NCI-H1092 treated with DMSO at 0.1 percent for 48 hours (cell line): ENCODE measurements at places on chromosomes 2 and 18.
A peak's percentile ranks its signal among the peaks of the same experiment; 100 is the strongest.

DNA sequence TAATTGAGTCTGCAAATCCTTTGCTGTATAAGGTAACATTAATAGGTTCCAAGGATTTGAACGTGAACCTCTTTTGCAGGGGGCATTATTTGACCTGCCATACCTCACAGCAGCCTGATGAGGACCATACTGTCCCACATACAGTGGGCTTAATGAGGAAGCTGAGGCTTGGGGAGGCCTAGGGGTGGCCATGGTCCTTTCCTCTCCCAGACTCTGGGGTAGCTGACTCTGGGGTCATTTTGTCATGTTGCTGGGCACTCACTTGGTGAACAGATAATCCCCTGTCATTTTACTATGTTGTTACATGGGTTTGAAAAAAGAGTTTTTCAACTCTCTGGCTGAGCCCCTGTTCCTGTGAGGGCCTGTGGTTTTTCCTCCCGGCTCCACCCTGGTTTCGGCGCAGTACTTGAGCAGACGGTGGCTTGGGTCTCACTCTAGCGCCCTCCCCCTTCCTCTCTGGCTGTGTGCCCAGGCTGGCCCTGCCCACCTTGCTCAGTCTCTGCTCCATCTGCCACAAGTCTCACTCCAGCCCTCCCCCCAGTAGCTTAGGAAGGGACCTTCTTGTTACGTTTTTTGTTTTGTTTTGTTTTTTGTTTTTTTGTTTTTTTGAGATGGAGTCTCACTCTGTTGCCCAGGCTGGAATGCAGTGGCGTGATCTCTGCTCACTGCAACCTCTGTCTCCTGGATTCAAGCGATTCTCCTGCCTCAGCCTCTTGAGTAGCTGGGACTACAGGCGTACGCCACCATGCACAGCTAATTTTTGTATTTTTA is 21.0 kb downstream of the INPP4A start:
- peak; percentile 82 for DNase-seq

GRCh38 chr2:174730698-174731018 is 33.6 kb downstream of the CHRNA1 start:
- DNase-seq: no peak

DNA sequence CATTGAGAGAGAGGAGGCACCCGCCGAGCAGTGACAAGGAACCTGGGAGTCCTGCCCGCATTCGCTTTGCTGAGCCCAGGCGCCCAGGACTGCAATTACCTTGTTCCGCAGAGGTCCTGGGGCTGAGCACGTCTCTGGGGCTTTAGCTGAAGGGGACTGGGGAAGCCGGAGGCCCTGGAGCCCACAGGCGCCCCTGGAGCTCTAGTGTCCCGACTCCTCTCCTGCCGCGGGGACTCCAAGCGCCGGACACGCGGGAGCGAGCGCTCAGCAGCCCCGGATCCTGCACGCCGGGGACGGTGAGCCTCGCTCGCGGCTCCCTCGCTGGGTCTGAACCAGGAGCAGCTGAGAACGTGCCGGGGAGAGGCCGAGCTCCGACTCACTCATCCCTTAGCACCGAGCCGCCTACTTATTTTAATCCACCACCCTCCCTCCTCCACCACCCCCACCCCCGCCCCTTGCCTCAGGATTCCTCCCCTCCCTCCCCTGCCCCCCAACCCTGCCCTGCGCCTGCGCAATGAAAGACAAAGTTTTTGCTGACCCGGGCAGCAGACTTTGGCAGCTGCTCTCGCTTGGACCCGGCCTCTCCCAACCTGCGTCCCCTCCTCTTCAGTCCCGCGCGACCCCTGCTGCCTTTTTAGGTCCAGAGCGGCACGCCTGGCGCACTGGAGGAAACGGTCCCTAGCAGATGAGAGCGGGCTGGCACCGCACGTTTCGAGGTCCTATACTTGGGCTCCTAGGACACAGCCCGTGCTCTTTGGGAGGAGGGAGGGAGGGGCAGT is at the start of gene OSR1:
OSR1 (minus strand) TSS at position 382 of the 779 bp plus-strand sequence. CDS start 4,818 bp downstream, outside the sequence.
- DNase-seq: peak; percentile 19

- DNase-seq: no peak
Measured at GRCh38 chr2:186569897-186570296, 20.0 kb upstream of the ITGAV start.

DNA sequence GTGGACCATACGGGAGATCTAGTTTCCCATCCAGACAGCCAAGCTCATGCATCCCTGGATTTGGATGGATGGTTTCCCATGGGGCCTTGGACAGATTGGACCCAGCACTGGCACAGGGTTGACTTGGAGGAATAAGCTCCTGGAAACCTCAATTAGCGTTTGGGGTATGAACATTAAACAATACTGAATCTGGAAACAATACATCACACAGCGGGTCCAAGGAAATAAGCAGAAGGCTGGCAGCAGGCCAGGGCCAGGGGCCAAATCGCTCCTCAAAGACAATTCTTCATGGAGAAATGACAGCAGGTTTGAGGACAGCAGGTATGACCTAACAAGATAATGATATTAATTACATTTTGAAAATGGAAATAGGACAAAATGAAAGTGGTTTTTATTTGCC is 540.6 kb downstream of the RIT2 start:
- peak; percentile 91 for DNase-seq

DNA sequence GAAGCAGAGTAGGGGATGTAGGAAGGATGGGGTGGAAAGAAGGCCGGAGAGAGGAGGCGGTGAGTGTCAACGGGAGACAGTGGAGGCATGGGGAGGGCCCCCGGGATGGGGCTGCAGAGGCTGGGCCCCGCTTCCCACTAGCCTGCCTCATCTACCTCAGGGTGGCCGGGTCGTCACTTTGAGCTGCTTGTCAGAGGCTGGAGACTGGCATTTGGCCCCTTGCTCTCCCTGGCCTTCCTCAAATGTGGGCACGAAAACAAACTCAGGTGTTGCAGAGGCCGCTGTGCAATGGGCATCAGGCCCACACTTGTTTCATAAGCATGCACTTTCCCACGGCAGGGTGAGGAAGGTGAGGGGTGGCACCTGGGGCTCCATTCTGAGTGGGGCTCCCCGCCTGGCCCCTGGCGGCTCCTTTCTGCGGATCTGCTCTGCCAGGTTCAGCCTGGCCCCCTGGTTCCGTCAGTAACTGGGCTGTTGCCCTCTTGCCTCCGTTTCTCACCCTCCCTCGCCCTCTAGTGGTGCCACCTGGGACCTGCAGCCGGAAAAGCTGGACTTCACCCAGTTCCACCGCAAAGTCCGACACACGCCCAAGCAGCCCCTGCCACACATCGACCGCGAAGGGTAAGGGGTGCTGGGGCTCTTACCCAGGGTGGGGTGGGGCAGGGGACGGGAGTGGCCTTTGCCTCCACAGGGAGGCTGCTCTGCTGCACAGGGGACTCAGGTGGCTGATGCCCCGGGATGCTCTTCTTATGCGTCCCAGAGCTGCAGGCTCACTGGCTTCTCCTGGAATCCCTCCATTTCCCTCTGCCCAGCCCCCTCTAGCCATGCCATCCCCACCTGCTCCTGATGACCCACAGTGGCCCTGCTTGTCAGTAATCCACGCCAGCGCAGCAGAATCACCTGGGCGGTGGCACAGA is 125.4 kb downstream of the CTIF start:
- peak; percentile 58 for DNase-seq

GRCh38 chr18:46050268-46050667 is 21.8 kb downstream of the PSTPIP2 start:
- no peak for DNase-seq
